ENCODE measurements at places on chromosomes 6 and 20.

DNA sequence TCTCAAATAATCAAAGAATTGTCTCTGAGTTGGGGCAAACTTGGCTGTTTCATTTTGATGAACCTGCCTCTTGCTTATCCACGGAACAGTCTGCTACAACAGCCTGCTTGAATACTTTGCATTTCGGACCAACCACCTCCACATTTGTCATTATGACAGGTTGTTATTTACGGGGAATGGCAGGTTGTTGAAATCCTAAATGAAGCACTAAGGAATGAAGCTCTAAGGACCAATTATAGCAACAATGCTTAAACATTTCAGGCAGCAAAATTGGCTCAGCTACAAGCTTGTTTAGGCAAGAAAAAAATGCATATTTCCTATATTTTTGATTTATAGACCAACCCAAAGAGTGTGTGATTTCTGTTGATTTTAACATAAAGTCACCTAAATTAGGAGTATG lies 84.5 kb downstream of the MAP3K7 start:
- no peak for DNase-seq

GRCh38 chr6:162200945-162201690 lies 526.4 kb downstream of the PRKN start:
- DNase-seq = no peak

DNA sequence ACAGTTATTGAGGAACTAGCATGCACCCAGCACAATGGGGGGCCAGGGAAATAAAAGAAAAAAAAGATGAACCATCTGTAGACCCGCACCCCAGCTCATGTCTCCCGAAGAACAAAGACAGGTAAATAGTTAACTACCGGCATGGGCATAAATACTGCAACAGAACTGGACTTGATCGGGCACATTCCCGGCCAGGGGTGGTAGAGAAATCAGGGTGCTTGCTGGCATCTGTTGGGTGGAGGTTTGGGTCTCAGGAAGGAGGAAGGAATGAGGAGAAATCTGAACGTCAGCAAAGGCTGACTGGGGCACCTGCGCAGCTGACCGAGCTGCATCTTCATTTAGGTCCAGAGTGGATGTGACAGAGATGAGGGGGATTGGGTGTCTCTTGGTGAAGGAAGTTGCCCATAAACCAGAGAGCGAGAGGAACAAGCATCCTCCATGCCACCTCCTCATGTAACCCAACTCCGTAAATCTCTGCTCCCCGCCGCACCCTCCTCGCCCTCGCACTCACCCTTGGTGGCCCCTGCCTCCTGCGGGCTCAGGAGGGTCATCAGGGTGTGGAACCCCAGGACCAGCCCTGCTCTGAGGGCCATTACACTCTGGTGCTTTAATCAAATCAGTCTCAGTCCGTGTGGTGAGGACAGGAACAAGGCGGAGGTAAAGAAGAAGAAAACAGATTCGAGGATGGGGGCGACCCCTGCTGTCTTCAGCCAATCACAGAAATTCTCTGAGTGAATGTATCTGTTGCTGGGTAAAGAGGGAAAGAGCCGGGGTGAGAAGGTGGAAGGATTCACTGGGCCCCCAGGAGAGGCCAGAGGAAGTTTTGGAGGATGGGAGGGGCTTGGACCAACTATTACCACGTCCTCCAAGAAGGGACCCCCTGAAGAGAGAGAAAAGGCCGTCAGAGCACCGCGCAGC lies at the start of gene HLA-DOA:
TSS of gene HLA-DOA (minus strand) at position 648 of the 918 bp plus-strand sequence.
- no peak for DNase-seq

- no peak for DNase-seq
Measured at GRCh38 chr20:9510911-9511310, 3.5 kb upstream of the LAMP5 start.

DNA sequence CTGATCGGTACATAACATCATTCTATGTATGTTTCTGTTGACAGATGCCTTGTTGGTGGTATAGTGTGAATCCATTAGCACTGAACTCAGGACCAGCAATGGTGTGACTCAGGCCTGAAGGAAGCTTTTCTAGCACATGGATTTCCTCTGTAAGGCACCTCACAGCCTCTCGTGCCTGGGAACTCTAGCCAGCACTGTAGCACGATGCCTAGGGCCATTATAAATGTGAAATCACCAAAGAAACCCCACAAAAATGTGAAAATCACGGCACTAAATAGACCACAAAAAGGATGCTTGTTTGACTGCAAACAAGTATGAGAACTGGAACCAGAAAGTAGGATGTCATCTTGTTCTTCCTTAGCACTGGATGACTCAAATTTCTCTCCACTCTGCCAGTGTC lies 63.7 kb upstream of the NKX2-2 start:
- no peak for DNase-seq

GRCh38 chr6:124330197-124330596 lies 526.5 kb downstream of the NKAIN2 start:
- no peak for DNase-seq

DNA sequence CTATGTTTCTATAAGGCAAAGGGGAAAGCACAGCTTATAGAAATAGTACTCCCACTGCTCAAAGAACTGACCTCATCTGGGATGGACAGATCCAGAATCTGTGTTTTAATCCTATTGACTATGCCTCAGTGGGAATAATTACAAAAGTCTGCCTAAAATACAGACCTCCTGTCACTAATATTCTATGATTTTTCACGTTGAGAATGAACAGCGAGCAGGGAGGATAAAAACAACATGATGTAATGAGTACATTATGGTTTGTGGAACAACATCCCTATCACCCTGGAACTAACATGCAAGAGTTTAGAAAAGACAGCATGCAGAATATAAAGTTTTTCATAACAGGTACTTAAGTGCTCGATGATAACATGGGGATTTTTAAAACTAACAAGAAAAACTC lies 53.9 kb downstream of the EPHA7 start:
- DNase-seq = no peak

- DNase-seq = no peak
Measured at GRCh38 chr20:46111028-46111835, 6.9 kb upstream of the CD40 start.

- peak; percentile 82 for DNase-seq
Measured at GRCh38 chr20:38645980-38646858, 44.6 kb downstream of the ARHGAP40 start.

DNA sequence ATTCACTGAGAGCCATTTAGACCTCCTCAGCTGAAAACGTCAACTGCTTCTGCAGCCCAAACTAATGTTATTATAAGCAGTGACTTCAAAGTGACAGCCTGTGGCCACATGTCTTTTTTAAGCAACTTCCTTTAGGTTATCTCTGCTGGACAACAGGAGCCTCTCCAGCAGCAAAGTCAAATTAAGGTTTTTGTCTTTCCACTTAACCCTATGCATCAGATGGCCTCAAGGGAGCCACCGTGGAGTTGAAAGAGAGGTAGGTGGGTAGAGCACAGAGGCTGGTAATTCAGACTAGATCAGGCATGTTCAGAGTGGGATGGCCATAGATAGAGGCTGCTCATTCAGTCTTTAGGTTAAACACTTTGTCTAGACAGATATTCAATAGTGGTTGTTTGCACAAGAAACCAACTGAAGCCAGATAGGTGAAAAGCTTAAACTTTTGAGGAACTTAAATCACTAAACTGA lies 300.6 kb upstream of the ECI2 start:
- no peak for DNase-seq

All from stimulated activated CD8-positive, alpha-beta memory T cell treated with anti-CD3 and anti-CD28 coated beads, Interleukin-7, amount 100 ng/mL, for 1 hour (primary cell).